ENCODE measurements at places on chromosomes 1 and 21.

- no peak for DNase-seq
Observed at GRCh38 chr1:2411801-2412394, 466 bp downstream of the PEX10 start.

- peak; percentile 9 for DNase-seq
Observed at GRCh38 chr1:57632401-57632800, 208.5 kb upstream of the DAB1 start.

GRCh38 chr1:54663725-54664124 is 22.1 kb downstream of the MROH7 start:
- DNase-seq = no peak

DNA sequence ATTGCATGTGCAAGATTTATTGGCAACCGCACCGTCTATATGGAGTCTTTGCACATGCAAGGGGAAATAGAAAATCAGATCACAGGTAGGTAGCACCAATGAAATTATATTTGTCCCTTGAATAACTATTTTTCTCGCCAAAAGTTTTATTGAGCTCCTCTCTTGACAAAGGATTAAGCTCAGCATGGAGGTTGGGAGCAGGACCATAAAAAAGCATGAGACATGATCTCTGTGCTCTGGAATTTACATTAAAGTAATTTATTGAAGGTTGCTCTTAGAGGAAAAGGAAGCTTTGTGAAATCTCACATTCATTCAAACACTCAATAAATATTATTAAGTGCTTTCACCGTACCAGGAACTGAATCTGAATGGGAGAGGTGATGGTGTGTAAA is 66.0 kb upstream of the UBE2U start:
- no peak for DNase-seq

DNA sequence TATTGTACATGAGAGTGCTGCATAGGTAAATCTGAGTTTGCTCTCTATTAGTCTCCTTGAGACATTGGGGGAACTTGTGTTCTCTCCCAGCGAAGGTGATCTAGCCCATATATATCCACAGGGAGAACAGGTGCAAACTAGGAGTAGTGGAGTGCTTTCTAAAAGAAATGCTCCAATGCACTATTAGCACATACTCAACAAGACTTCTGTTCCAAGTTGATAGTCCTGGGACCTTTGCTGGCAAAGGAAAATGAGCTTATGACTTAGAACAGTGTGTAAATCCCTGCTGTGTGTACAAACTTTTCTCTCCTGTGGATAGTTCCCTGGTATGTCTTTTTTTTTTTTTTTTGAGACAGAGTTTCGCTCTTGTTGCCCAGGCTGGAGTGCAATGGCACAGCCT is 25.5 kb downstream of the CFAP126 start:
- no peak for DNase-seq

- DNase-seq = no peak
Observed at GRCh38 chr1:104745875-104746274, 996.2 kb downstream of the AMY1C start.

DNA sequence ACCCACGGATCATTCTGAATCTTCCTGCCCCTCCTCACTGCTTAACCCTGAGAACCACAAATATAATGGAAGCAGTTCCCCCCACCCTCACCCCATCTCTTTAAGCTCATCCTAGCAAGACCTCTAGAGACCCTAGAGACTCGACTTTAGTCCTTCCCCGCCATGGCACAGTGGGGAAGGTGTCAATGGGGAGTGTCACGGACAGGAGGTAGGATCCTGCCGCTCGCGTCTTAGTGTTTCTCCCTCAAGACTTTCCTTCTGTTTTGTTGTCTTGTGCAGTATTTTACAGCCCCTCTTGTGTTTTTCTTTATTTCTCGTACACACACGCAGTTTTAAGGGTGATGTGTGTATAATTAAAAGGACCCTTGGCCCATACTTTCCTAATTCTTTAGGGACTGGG is 677 bp upstream of the PMF1 start:
- no peak for DNase-seq
